ENCODE measurements at places on chromosomes 1 and 21. TPM values are rescaled to one million over a fixed set of nuclear protein-coding genes. Genes with fewer than 3 reads are reported as not detected.

DNA sequence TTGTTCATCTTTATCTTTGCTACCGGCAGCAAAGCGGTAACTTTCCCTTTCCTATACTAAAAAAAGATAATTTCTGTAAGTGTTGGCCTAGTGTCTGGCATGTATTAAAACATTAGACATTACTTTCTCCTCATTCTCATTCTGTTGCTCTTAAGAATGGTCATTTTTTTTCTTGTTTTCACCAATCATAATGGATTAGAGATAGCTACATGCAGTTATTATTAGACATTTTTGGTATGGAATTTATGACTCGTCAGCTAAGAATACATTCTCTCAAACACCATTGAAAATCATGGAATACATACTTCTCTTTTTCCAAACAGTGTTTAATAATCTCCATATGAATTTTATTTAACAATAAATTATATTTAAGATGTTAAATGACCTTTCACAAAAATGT, 1154.6 kb downstream of the BRINP3 start:
- DNase-seq: no peak

DNA sequence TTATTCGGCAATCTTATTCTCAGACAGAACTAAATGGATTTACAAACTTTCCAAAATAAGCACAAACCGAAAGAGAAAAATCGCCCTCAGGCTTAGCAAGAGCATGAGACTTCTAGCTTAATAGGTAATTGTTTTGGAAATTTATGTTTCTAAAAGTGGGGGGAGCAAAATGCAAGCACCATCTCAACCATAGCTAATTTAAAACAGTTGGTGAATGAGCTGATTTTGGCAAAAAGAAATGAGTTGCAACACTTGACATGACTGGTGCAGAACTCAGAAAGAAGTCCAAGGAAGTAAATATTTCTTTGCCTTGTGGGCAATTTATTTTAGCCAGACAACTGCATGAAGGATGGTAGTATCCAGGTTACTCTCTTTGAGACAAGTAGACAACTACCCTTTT, 71.5 kb upstream of the PTGFR start:
- no peak for DNase-seq

GRCh38 chr1:46456411-46456963, 33.1 kb upstream of the DMBX1 start:
- no peak for DNase-seq

GRCh38 chr21:32426592-32427051, 14.1 kb downstream of the EVA1C start:
- DNase-seq: no peak

DNA sequence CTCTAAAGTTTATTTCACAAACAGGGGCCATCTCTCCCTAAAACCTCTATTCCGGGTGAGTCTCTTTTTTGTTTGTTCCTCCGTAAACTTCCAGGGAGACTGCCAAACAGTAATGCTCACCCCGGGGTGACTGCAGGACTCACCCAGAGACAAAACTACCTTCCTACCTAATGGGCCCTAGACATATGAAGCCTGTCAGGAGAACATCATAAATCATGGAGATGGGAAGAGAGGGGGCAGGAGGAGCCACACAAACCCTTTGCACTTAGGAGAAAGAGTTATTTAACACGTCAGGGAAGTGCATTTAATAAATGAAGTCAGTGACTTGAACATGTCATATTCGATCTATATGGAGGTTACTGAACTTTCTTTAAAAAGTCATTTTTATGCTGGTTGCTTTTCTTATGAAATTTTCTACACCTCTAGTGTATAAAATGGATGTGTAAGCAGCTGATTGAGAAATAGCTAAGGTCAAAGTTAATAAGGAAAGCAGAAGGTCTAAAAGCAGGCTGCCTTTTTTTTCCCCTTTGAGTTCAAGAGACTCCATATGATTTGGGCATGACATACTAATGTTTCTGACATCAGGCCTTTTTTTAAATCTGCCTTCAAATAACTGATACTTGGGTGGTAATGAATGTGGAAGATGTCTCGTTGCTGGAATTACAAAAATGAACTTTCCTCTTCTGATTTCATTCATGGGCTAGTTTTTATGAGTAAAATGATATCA, 286.9 kb upstream of the USP25 start:
- DNase-seq: no peak

DNA sequence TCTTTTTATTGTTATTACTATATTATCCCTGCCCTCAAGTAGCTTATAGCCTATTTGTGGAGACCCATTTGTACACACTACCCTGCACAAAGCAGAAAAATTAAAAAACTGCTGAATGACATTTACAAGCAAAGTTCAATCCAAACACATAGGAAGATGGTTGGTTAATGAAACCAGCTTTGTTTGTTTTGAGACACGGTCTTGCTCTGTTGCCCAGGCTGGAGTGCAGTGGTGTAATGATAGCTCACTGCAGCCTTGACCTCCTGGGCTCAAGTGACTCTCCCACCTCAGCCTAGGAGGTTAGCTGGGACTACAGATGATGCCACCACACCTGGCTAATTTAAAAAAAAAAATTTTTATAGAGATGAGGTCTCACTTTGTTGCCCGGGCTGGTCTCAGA, 31.6 kb downstream of the TGFB2 start:
- DNase-seq: no peak

GRCh38 chr1:44014365-44015104, 16.7 kb downstream of the SLC6A9 start:
- no peak for DNase-seq

GRCh38 chr1:115165776-115166175, 76.5 kb upstream of the TSPAN2 start:
- no peak for DNase-seq

- DNase-seq: no peak
Measured at GRCh38 chr1:19370453-19371170, 58.5 kb downstream of the SLC66A1 start.

DNA sequence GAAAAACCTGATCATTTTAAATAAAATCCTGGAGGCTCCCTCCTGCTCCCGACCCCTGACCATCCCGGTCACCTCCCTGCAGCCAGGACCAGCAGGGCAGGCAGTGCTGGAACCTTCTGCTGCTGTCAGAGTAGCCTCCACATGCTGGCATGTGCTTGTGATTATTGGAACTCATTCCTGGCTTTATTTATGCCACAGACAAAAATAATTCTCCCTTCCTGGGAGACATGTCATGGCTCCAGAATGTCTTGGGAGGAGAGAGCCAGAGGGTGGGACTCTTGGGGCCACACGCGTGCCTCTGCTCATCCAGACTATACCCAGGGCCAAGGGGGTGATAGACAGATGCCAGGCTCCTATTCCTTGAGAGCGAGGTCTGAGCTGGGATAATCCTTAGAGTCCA, 183.6 kb upstream of the RAB4A start:
- DNase-seq: no peak

- no peak for DNase-seq
Measured at GRCh38 chr1:24739241-24739640, 6.0 kb upstream of the CLIC4 start.

- DNase-seq: no peak
Measured at GRCh38 chr1:222896630-222897526, 82.0 kb downstream of the DISP1 start.

GRCh38 chr1:216485042-216485441, 61.8 kb upstream of the USH2A start:
- DNase-seq: no peak

DNA sequence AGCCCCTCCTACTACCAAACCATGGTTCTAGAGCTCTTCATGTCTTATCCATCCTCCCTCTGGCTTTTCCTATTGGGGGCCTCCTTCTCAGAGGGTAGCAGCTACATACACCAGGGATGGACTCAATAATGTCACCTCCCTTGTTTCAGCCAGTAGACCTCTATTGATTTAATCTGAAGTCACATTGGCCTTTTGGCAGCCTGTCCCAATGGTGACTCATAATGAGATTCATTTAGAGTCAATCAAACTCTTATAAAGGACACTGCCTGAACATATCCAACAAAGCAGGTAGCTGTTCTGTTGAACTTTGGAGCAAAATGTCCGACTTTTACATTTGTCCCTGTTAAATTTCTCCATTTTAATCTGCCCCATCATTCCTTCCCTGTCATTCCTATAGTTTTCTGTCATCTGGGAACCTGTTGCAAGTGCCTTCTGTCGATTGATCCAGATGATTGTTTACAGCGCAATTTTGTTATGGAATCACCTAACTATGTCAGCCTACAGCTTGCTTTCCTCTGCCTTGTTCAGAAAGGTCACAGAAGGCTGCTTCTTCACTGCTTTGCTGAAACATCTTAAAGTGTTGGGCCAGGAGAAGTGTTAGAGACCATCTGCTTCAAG, 105.9 kb downstream of the ETS2 start:
- no peak for DNase-seq

- DNase-seq: no peak
Measured at GRCh38 chr1:117167402-117167801, 43.3 kb downstream of the VTCN1 start.

GRCh38 chr21:16145479-16145878, 415.7 kb downstream of the USP25 start:
- no peak for DNase-seq

- no peak for DNase-seq
Measured at GRCh38 chr1:239044829-239045228, 341.5 kb upstream of the CHRM3 start.

GRCh38 chr1:77565321-77565720, 117.1 kb downstream of the ZZZ3 start:
- no peak for DNase-seq

The STX12 gene
- 92.1 TPM for polyA plus RNA-seq

The PLA2G2D gene
- 0.18 TPM for polyA plus RNA-seq

The HES5 gene
- polyA plus RNA-seq: 28.6 TPM

The PRMT2 gene
- polyA plus RNA-seq: 216 TPM

The E2F2 gene
- polyA plus RNA-seq: 3.1 TPM

Data from spinal cord (tissue), 10 donors.